ENCODE measurements at places on chromosomes 5 and 9. TPM values are rescaled to one million over a fixed set of nuclear protein-coding genes. Genes with fewer than 3 reads are reported as not detected.

The ETF1 gene
- total RNA-seq: 84.9 TPM

GRCh38 chr9:15144622-15145061, 162.4 kb downstream of the TTC39B start:
- no peak for DNase-seq

The HAVCR1 gene
- not detected for total RNA-seq

The CD180 gene
- 0.33 TPM for total RNA-seq

GRCh38 chr5:5014586-5015235, 125.4 kb upstream of the ADAMTS16 start:
- DNase-seq: no peak

The PPP3R2 gene
- total RNA-seq: not detected

The PCDHGA7 gene
- 5.1 TPM for total RNA-seq

The LYSMD3 gene
- total RNA-seq: 32.7 TPM

The WDR5 gene
- total RNA-seq: 40.1 TPM

The DND1 gene
- total RNA-seq: 1.3 TPM

GRCh38 chr5:10625700-10626472, 62.0 kb downstream of the ANKRD33B start:
- DNase-seq: no peak

GRCh38 chr9:125172031-125172755, 17.4 kb downstream of the PPP6C start:
- no peak for DNase-seq

DNA sequence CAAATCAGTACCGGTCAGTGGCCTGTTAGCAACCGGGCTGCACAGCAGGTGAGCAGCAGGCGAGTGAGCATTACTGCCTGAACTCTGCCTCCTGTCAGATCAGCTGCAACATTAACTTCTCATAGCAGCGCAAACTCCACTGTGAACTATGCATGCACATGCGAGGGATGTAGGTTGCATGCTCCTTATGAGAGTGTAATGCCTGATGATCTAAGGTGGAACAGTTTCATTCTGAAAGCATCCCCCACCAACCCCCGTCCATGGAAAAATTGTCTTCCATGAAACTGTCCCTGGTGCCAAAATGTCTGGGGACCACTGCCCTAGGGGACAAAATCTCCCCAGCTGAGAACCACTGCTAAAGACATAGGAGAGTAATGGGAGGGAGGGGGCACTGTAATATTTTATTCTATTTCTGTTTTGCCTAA, 51.1 kb downstream of the P4HA2 start:
- no peak for DNase-seq

The MARCOL gene
- total RNA-seq: not detected

The CEL gene
- total RNA-seq: 0.46 TPM

DNA sequence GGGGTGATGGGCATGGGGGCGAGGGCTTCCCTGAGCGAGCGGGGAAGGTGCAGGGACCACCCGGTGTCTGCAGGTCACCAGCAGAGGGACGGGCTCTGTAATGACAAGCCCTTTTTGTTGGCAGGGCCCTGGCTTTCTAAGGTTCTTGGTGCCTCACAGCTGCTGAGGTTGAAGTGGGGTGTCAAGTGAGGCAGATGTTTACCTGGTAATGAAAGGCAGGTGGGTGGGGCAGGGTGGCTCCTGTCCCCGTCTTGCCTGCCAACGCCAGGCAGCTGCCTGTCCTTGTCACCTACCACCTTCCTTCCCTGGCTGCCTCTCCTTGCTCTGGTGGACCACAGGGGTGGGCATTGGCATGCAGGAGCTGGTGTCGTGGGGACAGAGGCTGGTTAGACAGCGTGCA, 41.0 kb upstream of the SEMA4D start:
- no peak for DNase-seq

DNA sequence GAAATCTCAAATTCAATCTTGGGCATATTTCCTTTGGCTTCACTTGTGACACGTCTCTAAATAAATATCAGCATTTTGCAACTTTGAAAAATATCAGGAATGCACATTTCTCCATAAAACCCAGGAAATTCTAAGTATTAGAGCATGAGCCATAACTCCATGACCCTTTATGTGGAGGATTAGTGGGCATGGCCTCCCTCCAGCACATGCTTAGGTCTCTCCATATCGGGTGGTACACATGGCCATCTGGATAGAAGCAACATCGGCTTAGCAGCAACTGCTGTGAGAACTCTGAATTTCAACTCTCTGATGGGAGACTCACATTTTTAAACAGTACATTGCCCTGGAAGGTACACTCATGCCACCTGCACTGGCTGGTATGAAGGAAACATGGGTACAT, 73.7 kb upstream of the EGFLAM start:
- DNase-seq: no peak

DNA sequence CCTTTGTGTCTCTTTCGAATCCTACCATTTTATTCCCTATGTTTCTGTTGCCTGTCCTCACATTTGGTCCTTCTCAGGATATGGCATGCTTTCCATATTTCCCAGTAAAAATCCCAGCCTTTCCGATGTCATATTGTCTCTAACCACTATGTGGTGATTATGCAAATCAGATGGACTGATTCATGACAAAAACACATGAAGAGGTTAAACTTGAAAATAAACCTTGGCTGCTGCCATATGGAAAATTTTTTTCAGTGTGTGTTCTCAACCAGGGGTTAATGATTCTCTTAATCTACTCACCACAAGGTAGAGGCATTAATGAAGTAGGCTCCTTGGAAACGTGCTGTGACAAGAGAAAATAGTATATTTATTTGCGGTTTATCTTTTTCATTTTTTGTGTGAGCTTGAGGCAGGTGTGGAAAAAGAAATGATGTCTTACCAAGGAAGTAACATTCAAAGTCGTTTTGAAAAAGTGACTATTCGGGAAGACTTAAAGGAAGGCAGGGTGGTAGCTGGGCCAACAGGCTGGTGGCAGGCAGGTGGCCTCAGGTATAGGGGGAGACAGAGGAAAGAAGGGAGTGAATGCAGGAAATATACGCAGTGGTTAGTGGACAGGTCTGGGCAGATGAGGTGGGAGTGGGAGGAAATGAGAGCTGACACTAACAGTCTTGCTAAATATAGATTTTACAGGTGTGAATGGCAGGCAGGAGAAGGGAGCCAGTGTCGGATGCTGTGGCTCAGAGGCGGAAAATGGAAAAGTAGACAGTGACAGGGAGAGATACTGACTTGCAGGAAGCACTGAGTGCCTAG, 46.2 kb downstream of the DMRT2 start:
- no peak for DNase-seq

The PCDHB13 gene
- 7.2 TPM for total RNA-seq

DNA sequence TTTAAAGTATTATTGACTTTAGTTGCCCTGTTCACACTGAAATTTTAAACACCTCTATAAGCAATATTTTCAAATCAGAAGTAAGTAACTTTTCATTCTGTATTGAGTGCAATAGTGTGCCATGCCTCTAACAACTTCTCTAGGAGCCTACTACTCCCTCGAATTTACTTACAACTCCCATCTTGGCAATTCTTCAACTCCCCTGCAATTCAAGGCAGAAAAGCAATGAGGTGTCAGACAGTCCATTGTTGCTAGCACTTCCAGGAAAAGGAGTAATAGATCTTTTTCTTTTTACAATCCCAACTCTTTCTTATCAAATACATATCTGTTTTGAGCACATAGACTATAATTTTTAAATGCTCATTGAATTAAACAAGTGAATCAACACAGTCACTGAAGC, 222.7 kb upstream of the PUM3 start:
- no peak for DNase-seq
